Right ventricle myocardium superior (tissue), 1 donor: ENCODE measurements at places on chromosomes 11 and 22. TPM values are rescaled to one million over a fixed set of nuclear protein-coding genes. Genes with fewer than 3 reads are reported as not detected.

CEND1 gene
- 0.19 TPM for total RNA-seq

OR2AG1 gene
- not detected for total RNA-seq

CBL gene
- total RNA-seq: 6.5 TPM

- DNase-seq: peak; percentile 37
Measured at GRCh38 chr11:45885921-45886721, 670 bp downstream of the MAPK8IP1 start.
